ENCODE measurements at places on chromosomes 6 and 20.
A peak's percentile ranks its signal among the peaks of the same experiment; 100 is the strongest.

GRCh38 chr6:146664871-146665360 lies 66.1 kb downstream of the ADGB start:
- DNase-seq, result no peak

- DNase-seq, result peak; percentile 52
These were observed 184.2 kb upstream of the BMP2 start for GRCh38 chr20:6583134-6583738.

DNA sequence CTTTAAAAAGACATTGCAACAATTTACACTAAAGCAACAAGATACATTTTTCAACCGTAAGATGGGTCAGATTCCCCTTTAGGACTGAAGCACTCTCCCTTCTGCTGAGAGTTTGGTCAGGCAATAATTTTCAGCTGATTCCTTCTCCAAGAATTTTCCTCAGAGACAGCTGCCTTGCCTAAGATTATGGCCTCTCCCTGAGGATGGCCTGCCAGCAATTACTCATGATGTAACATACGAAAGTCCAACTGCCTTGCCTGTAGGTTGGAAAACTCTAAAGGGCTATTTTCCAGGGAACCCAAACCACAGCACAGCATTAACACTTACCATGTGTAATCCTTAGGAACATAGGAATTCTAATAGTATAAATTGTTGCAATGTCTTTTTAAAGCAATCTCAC lies 229.1 kb upstream of the FLRT3 start:
- DNase-seq, result peak; percentile 91

GRCh38 chr6:81736428-81736827 lies 16.1 kb downstream of the TENT5A start:
- no peak for DNase-seq

- DNase-seq, result peak; percentile 26
These were observed 223.2 kb upstream of the TSHZ2 start for GRCh38 chr20:52748990-52749389.

GRCh38 chr6:51854347-51854746 lies 233.1 kb downstream of the PKHD1 start:
- no peak for DNase-seq

DNA sequence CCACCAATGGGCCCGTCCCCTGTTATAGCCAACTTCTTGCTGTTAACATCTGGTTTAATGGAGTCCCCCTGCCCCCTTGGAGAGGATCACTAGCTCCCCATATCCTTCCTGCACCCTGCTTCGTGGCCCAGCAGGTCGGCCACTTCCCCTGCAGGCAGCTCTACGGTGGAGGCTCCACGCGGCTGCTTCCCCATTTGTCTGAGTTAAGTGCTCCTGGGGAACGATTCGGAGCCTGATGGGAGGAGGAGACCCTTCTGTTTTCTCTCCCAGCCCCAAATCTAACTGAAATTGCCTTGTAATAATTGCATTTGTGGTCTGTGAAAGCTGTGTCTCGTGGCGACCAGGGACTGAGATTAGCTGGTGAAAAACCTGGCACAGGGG lies 74.6 kb downstream of the SULF2 start:
- no peak for DNase-seq

GRCh38 chr20:63272105-63273058 lies at the start of gene ARFGAP1:
TSS of gene ARFGAP1 (plus strand) at chr20:63272813. CDS start at chr20:63275581, 2,768 bp downstream.
- peak; percentile 88 for DNase-seq

DNA sequence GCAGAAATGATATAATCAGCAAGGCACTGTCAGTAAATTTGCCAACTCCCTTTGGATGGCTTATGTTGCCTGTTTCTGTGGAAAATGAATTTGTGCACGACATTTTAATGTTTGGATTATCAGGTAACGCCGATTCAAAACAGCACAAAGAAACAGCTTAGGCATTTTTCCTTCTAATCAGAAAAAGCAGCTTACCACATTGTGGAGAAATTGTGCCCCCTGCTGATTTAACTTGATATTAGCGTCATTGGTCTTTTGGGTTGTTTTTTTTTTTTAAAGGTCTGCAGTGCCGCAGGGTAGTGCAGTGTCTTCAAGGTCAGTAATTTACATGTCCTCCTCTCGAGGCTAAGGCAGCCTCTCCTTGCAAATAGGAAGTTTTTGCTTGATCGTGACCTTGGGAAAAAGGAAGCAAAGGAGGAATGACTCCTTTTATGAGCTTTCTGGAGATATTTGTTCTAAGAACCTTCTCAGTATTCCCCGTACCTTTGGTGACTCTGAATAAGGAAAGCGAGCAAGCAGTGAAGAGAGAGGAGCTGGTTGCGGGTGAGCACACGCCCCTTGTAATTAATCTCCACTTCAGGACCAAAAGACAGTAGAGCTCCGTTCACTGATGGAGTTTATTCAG lies 79.1 kb downstream of the ELOVL4 start:
- DNase-seq, result peak; percentile 65

GRCh38 chr6:90274451-90275030 lies 22.1 kb downstream of the BACH2 start:
- no peak for DNase-seq

DNA sequence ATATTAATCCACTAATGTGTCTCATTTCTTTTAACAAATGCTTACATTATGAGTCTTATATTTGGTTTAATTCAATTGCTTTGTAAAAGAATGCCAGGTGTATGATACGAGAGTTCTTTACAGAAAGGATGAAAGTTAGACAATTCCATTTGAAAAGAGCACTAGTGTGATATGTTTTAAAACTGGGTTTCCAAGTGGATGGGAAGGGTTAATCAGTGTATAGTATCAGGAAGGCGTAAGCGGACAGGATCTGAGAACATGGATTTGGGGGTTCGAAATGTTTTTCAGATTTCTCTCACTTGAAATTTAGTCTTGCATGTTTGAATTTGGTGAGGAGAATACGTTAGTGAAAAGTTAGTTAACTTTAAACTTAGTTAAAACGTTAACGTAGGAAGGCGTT lies 2.6 kb downstream of the FOXO3 start:
- no peak for DNase-seq

- no peak for DNase-seq
These were observed 20.7 kb downstream of the ABHD12 start for GRCh38 chr20:25369971-25370370.

DNA sequence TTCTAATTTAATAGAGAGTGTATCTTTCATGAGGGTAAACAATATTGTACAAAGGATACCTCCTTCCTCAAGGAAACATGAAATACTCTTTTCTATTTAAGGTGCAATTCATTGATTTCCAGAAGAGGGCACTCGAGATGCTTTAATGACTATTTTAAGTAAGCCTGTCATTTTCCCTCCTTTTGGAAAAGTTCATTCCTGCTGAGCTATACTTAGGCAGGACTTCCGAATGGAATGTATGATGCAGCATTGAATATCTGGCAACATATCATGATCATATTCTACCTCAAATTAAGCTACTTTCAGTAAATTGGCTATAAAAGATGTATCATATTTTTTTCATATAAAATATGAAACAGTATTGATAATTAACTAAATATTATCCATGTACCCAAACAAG lies 5.0 kb downstream of the DST start:
- DNase-seq, result peak; percentile 82

DNA sequence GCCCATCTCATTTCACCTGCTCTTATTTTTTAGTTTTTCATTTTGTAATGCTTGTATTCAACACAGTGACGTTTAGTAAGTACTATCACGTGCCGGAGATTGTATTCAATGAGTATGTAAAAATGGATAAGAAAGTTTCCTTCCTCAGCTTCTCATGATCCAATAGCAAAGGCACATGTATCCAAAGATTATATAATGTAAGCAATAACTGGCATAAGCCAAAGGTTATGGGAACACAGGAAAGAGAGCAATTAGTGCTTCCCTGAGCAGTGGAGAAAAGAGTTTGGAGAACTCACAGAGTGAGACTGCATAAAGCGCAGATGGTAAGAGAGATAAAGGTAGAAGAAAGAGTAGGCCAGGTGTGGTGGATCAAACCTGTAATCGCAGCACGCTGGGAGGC lies 21.8 kb upstream of the LTV1 start:
- DNase-seq, result no peak

DNA sequence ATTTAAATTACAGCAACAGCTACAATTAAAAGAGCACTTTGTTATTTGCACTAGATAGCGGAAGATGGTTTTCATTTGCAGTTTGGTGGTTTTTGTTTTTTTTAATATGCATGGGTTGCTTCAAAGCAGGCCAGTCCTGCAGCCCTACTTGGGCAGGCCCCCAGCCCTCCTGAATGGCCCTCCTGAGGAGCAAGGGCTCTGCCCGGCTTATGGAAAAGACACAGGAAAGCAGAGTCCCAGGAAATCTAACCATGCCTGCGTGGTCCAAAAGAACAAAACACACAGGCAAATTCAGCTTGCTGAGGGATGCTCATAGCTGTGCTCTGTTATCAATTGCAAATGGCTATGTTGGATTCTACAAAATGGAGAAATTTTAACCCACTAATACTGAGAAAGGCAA lies 371.1 kb upstream of the ARID1B start:
- no peak for DNase-seq

- DNase-seq, result peak; percentile 62
These were observed 125.8 kb downstream of the MCHR2 start for GRCh38 chr6:99868074-99868702.

- DNase-seq, result peak; percentile 14
These were observed 224.3 kb upstream of the TSHZ2 start for GRCh38 chr20:52747845-52748284.

- DNase-seq, result no peak
These were observed 126.1 kb upstream of the STXBP5 start for GRCh38 chr6:147078106-147078505.

- peak; percentile 67 for DNase-seq
These were observed 820.1 kb downstream of the TENT5A start for GRCh38 chr6:80932359-80932758.

- no peak for DNase-seq
These were observed 31.0 kb upstream of the SALL4 start for GRCh38 chr20:51833326-51833725.

GRCh38 chr6:29552512-29553051 lies 7.0 kb downstream of the UBD start:
- DNase-seq, result peak; percentile 66

- DNase-seq, result no peak
These were observed 6.5 kb downstream of the HELZ2 start for GRCh38 chr20:63567386-63568169.

- DNase-seq, result no peak
These were observed 161.0 kb downstream of the MCHR2 start for GRCh38 chr6:99833034-99833433.

- DNase-seq, result peak; percentile 2
These were observed 482.3 kb upstream of the MANEA start for GRCh38 chr6:95094751-95095663.

DNA sequence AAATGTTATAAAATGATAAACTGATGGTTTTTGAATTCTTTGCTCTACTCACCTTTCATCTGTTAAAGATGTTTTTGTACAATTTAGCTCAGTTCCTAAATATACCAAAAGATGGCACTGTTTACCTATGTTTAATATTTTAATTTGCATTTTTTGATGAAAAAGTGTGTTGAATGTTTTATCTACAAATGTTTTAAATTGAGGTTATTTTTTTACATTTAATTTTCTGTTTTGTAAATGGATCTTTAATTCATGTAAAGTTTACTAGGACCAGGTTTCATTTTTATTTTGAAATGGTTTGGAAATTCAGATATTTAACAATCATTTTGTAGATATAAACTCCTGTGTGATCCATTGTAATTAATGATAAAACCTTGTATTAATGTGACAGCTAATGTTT lies 30.0 kb downstream of the CDKAL1 start:
- peak; percentile 23 for DNase-seq

DNA sequence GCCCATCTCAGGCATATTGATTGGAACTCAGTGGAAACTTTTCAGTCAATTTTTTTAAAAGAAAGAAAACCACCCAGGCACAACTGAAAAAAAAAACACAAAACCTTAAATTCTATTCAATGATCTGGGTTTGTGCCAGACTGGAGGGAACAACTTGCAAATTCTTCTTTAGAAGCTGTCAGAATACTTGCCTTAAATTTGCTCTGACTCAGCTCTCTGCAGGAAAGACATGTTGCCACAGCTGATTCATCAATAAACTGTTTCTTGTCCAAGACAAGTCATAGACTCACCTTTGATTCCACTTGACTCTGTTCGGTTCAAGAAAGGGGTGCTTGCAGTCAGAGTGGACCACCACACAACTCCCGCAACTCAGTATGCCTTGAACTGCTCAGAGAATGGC lies 117.8 kb upstream of the F13A1 start:
- DNase-seq, result no peak

DNA sequence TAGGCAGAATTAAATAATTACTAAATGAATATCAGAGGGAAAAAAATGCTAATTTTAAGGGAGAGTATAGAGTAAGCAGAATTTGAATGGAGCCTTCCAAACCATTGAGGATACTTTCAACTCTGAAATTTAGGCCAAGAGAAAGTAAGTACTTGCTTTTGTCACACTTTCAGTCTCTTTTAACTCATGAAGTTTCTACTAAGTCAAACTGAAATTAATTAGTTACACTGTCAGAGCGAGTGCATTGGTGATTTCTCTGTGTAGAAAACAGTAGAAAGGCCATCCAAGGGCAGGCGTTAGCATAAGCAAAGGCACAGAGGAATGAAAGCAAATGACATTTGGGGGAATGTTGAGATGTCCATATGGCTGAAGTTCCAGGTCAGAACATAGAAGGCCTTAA lies 92.9 kb downstream of the PLEKHG1 start:
- no peak for DNase-seq

DNA sequence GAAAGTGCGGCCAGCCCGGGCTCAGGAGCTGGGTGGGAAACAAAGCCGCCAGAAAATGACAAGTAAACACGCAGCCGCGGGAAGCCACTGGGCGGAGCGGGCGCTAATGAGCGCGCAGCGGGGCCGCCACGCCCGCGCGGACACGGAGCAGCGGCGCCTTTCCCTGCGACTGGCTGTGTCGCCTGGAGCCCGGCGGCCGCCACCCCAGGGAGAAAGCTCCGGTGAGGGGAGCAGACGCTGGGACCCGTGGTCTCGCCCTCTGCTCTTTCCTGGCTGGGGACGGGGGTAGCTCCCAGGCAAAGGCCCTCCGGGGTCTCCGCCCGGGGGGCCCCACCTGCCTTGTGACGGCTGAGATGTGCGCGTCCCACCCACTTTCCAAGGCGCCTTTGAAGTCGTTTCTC lies 54.9 kb downstream of the PRR18 start:
- DNase-seq, result no peak

- no peak for DNase-seq
These were observed 61.4 kb upstream of the E2F3 start for GRCh38 chr6:20340068-20340848.
